ENCODE measurements at places on chromosomes 6 and 20.
A peak's percentile ranks its signal among the peaks of the same experiment; 100 is the strongest.

GRCh38 chr20:61989741-61990140 is 75.9 kb downstream of the TAF4 start:
- no peak for DNase-seq

- DNase-seq = no peak
These were observed 92.9 kb downstream of the SHLD1 start for GRCh38 chr20:5843054-5843592.

DNA sequence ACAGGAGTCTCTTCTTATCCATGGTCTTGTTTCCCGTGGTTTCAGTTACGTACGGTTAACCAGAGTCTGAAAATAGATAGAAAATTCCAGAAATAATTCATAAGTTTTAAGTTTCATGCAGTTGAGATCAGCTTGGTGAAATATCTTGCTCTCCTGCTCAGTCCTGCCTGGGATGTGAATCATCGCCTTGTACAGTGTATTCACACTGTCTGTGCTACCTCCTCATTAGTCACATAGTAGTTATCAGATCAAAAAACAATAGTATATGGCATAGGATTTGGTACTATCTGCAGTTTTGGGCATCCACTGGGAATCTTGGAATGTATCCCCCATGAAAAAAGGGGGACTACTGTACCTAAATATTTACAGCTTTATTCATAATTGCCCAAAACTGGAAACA is 22.7 kb upstream of the MOCS1 start:
- no peak for DNase-seq

DNA sequence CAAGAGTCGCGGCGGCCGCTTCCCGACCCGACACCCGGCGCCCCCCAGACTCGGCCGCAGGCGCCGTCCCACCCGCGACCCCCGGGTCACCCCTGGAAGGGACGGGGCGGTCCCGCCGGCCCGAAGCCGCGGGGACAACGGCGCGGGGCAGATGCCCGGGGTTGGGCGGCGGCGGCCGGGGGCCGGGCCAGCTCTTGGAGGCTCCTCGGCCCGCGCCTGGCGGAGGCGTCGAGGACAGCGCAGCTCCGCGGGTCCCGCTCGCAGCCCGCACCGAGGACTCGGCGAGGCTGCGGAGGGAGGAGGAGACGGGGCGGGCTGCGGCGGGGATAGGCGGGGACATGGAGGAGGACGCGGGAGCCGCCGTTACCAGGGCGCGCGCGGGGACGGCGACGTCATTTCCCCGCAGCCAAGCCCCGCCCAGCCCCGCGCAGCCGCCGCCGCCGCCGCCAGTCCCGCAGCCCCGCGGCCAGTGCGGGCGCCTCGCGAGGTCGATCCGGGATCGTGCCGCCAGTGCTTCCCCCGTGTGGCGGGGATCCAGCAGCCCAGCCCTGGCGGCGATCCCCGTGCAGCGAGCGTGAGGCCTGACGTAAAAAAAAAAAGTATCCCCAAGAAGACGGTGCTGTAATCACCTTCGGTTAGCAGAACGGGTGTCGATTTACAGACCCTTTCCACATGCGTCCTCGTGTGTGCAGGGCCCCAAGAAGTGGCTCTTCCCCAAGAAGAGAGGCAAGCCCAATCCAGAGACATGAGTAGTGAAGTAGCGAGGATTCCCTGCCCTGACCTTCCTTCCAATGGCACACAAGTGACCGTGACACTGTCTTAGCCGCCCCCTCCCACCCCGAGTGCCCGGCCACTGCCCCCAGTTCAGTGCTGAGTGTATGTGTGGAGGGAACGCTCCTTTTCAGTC is at the start of gene FAM184A:
TSS of gene FAM184A (minus strand) at position 289 of the 907 bp plus-strand sequence. CDS start 365 bp downstream, outside the sequence.
- DNase-seq = no peak

GRCh38 chr6:111949546-111949945 is 76.3 kb upstream of the FYN start:
- DNase-seq = no peak

GRCh38 chr6:26377719-26378118 is 5.2 kb upstream of the BTN2A2 start:
- DNase-seq = no peak

DNA sequence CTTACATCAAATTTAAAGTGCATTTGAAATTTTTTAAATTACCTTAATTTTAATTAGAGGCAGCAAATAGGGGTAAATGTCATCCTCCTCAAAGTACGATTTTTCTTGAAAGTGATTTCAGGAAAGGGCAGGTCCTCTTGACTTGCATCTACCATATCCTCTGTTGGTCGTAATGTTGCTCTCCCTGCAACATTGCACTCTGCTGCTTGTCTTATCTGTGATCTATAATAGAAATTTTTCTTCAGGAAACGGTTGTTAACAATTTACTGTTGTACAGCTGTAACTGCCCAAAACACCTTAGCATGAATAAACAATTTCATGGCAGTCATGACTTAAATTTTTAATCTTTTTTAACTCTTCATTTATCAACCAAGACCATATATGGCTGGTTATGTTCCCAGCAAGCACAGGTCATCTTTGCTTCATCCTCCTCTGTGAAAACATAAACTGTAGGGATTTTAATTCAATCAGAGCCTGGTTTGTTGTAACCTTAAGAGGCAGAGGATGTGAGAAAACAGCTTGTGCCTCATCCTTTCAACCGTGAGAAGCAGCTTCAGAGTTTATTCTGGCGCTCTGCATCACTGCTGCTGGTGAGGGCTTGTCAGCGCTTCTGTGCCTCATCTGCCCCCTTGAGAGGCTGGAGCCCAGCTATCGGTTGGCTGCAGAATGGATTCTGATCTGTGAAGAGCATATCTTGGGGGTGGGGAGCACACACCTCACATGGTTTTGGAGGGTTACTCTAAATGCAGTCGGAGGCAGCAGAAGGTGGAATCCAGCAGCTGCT is 56.0 kb downstream of the CTNNBL1 start:
- DNase-seq = peak; percentile 19

DNA sequence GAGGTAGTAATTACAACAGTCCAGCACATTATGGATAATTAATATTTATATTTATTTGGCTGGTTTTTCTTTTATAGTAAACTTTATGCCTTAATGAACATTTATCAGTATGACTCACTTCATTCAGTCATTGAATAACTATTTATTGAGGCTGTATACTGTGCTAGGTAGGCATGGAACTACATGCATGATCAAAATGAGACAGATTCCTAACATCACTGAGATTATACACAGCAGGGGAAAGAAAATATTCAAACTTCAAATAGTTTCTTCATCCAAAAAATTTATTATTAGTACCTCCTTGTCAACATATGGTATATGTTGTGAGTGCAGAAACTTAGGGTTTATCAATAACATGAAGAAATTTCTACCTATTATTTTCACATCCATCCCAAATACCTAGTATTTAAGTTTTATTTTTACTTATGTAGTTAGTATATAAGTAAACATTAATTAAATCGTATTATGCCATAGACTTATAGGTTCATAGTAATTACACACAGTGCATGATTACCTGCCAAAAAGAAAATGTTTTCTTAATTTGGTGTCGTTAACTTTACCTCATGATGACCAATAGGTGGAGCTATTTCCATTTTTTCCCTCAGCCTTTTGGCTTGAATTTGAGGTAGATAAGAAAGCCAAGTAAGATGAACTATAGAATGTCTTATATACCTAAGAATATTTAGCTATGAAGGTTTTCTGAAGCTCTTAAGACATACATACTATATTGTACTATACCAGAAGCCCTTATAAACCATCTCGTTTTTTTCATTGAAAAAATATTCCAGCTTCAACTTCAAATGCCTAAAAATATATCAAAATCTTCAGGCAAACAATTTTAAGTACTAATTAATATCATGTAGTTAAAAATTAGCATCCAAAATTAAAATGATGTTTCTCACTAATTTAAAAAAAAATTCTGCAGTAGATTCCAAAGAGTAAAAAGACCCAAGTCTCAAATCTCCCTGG is 12.5 kb upstream of the TMEM30A start:
- peak; percentile 80 for DNase-seq

DNA sequence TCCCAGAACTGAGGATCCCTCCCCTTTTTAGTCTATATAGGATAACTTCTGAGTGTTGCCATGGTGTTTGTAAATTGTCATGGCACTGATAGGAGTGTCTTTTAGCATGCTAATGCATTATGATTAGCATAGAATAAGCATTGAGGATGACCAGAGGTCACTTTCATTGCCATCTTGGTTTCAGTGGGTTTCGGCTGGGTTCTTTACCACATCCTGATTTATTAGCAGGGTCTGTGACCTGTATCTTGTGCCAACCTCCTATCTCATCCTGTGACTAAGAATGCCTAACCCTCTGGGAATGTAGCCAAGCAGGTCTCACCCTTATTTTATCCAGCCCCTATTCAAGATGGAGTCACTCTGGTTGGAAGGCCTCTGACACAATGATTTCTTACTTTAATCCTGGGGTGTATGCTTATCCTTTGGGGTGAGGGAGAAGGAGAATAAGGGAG is 19.6 kb downstream of the WFDC2 start:
- no peak for DNase-seq

- peak; percentile 40 for DNase-seq
These were observed 46.5 kb downstream of the ADTRP start for GRCh38 chr6:11732036-11732631.

DNA sequence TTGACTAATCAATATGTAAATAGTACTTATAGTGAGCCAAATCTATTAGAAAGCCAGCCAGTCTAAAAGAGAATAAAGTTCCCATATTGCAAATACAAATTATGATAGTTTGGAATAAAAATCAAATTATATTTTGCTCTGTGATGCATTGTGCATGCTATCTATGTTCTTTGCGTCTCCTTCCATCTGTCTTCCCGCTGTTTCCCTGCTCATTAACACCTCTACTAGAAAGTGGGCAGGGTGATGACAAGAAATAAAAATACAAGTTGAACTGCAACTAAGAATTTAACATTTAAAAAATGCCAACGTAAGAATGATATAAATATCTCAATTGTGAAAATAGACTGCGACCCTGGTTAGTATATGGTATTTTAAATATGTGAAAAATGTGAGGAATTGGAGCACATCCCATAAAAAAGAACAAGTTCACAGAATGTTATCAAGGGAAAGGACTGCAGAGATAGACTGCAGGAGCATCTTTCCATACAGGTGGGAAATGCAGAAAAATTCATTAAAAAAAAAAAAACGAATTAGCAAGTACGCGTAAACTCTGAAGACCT is 157.6 kb upstream of the PDE7B start:
- DNase-seq = no peak

GRCh38 chr6:41460742-41461336 is 85.3 kb upstream of the FOXP4 start:
- DNase-seq = no peak

DNA sequence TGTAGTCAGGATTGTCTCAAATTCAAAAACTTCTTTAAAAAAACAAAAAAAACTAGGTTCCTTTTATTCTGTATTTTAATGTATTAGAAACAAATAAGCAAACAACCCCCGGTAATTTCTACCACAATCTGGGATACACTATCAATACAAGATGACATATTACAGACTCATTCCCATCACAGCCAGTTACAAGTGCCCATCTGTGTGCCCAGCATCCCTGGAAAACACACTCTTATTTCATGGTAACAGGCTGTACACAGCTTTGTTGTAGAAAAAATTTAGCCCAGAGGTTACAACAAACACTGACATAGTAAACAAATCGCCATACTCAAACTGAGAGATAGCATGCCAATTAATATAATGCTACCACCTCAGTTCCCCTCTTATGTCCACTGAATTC is 16.3 kb downstream of the HBS1L start:
- DNase-seq = no peak

- DNase-seq = no peak
These were observed 36.4 kb downstream of the XRN2 start for GRCh38 chr20:21339499-21339898.

DNA sequence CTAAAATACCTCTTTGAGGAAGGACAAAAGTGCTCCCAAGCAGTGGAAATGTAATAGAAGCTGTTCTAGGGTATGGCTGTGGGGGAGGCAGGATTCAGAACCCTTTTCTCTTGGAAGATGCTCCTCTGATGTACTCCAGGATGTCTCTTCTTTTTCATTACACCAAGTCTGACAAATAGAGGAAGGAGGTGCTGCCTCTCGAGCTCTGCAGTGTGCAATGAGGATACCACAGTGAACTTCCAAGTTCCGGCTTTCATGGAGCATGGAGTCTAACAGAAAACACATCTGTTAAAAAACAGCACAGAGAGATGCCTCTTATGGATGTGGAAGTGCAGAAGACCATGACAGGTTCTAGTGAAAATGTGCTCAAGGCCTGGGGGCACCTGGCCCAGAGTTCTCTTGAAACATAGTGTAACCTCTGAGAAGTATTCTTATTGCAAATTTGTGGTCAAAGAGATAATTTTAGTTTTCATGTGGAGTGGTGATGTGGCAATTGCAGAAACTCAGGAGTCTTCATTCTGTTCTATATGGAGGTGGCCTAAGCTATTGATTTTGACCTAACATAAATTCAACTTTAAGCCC is 362.0 kb upstream of the CITED2 start:
- peak; percentile 19 for DNase-seq

GRCh38 chr6:134945045-134945444 is 4.9 kb downstream of the ALDH8A1 start:
- DNase-seq = no peak

- DNase-seq = peak; percentile 72
These were observed 1.5 kb upstream of the GGT7 start for GRCh38 chr20:34874094-34874654.

DNA sequence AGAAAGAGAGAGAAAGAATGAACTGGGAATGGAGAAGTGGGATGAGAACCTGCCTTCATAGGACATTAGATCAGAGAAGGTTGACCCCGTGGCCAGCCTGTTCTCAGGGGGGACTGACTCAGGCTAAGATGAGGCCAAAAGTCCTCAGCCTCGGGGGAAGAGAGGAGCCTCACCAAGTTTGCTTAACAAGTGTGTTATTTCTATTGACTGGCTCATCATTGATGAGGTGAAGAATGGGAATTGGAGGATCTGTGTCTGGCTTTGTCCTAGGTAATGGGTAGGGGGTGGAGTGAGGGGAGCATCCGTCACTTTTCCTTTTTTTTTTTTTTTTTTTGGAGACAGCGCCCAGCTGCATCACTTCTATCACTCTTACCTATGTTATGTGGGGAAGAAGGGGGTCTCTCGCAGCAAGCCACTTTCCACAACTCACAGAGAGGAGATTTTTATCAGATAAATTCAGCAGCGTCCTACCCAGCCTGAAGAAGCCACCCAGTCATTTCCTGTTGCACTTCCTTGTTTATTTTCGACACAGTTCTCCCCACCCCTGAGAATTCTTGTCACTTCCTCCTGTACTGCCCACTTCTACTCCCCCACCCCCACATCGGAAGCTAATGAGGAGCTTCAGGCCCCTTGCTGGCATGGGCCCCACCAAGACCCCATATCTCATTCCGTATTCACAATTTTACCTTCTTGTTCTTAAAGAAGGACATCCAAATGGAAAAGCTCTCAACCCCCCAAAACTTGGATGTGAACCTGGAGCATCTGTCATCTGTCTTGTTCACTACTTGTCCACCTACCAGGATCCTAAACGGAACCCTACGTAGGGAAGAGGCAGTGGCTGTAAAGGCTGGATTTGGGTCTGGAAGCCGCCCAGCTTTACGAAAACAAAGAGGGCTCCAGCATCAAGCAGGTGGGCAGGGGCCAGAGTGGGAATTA is 2.8 kb upstream of the RNASET2 start:
- DNase-seq = peak; percentile 72

DNA sequence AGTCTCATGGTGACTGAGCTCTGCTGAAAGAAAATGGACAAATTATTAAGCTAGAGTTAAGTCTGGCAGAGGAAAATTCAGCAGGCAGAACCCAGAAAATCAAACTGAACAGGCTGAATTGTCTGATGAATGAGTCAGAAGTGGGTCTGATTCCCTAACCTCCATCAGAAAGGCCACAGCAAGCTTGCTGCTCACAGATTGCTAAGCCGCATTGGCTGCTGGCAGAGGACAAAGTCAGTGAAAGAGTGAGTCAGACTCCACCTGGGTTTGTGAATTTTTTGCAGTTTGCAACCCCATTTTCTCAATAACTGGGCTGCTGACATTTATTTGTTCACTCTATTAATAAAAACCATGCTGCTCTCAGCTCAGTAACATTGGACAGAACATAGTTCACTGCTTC is 191.3 kb downstream of the EPM2A start:
- DNase-seq = no peak

Measured in NAMALWA (cell line).